ENCODE measurements at places on chromosomes 2 and 18. TPM values are rescaled to one million over a fixed set of nuclear protein-coding genes. Genes with fewer than 3 reads are reported as not detected.

Gene SPC25
- total RNA-seq: 39.7 TPM

- DNase-seq: no peak
Observed at GRCh38 chr18:51442012-51442411, 244.5 kb upstream of the MEX3C start.

Gene DSG3
- total RNA-seq: not detected

DNA sequence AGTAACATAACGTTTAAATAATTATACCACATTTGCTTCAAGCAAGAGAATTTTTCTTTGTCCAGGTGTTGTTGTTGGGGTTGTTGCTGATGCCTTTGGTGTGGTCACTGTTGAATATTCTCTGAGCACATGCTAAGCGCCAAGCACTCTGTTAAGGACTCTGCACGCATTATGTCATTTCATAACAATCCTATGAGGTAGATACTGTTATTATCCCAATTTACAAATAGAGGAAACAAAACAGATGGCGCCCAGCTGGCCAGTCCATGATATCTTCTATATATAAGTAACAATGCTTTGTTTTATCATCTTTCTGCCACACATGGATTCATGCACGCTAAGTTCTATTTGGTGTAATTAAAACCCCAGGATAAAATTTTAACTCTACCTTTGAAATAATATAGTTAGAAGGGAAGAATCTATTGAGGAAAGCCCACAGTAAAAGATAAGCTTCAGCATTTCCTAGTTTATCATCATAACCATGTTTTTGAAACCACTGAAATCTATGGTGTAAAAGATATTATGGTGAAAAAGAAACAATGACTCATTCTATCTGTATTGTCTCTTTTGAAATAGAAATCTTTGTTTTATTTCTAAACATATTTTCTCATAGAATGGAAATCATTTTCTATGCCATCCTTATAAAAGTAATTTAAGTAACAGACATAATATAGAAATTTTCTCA lies 199.7 kb downstream of the PID1 start:
- DNase-seq: no peak

Gene CDC42EP3
- 30.0 TPM for total RNA-seq

All from epithelial cell of proximal tubule (primary cell).